ENCODE measurements at places on chromosomes 13 and 19. TPM values are rescaled to one million over a fixed set of nuclear protein-coding genes. Genes with fewer than 3 reads are reported as not detected.

The IQCN gene
- total RNA-seq, result 5.2 TPM

The BRSK1 gene
- total RNA-seq, result 9.0 TPM

The YIF1B gene
- 65.5 TPM for total RNA-seq

The AMER2 gene
- not detected for total RNA-seq

The KLK8 gene
- not detected for total RNA-seq

The B3GNT3 gene
- not detected for total RNA-seq
